Esophagus squamous epithelium (tissue), 5 donors: ENCODE measurements at places on chromosomes 6 and 20.

GRCh38 chr6:70857387-70858077 is 99.3 kb downstream of the B3GAT2 start:
- no peak for DNase-seq

- DNase-seq, result no peak
Measured at GRCh38 chr6:87289571-87289970, 32.8 kb upstream of the SMIM8 start.

DNA sequence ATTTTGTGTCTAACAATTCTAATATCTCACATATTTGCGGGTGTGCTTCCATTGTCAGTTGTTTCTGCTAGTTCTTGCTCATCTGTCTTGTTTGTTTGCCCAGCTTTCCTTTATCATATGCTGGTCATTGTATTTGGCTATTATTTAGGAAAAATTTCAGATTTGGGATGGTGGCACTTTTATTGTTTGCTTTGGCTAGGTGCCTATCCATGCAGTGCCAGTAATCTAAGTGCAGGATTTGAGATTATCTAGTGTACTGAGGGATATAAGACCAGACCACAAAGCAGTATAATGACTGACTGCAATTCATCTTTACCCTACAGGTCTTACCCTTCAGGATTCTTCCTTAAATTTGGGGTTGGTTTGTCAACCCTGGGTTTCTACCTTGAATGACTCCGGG is 63.9 kb downstream of the NINL start:
- DNase-seq, result no peak

- no peak for DNase-seq
Measured at GRCh38 chr6:8195040-8195713, 92.8 kb upstream of the EEF1E1 start.

DNA sequence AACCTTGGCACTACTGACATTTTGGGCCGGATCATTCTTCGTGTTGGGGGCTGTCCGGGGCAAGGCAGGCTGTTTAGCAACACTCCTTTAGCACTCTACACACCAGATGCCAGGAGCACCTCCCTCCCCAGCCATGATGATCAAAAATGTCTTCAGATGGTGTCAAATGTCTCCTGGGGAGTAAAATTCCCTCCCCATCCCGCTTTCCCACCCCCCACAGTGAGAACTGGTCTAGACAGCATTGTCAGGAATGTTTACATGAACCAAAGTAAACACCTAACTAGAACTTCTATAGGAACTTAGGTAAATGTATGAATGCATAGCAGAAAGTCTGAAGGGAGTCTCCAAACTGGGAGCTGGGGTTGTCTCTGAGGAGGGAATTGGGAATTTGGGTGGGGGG is 70.0 kb upstream of the TOP1 start:
- DNase-seq, result no peak

DNA sequence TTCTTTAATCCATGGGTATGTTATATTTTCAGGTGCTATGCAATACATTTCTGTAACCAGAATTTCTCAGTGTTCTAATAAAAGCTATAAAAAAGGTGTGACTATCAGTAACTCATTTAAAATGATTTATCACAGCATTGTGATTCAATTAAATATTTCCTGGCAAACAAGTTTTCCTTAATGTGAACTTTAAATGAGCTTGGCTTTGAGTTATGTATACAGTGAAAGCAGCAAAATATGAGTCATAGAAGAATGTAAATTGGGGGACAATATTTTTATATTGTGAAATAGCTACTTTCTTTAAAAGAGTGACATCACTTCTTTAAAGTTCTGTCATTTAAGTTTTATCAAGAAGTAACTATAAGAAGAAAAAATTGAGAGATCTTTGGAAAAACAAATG is 484.9 kb upstream of the MAN1A1 start:
- no peak for DNase-seq
